Stimulated activated CD4-positive, alpha-beta T cell treated with anti-CD3 and anti-CD28 coated beads, Interleukin-15, amount 100 ng/mL, for 1 hour (primary cell): ENCODE measurements at places on chromosomes 5 and 9.

DNA sequence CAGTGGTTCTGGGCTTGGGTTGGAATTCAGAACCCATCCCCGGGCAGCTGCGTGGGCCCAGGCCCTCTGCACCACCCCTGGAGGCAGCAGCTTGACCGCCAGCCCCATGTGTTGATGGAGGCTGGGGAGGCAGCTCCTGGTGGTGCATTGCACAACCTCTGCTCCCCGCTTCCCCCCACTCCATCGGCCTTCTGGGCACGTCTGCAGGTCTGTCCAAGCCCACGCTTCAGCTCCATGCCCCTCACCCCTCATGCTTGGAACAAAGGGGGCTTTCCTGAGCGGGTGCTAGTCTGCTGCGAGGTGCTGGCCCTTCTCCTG, 1.4 kb downstream of the NCS1 start:
- no peak for DNase-seq

GRCh38 chr9:118023644-118024043, 319.4 kb downstream of the TLR4 start:
- no peak for DNase-seq

DNA sequence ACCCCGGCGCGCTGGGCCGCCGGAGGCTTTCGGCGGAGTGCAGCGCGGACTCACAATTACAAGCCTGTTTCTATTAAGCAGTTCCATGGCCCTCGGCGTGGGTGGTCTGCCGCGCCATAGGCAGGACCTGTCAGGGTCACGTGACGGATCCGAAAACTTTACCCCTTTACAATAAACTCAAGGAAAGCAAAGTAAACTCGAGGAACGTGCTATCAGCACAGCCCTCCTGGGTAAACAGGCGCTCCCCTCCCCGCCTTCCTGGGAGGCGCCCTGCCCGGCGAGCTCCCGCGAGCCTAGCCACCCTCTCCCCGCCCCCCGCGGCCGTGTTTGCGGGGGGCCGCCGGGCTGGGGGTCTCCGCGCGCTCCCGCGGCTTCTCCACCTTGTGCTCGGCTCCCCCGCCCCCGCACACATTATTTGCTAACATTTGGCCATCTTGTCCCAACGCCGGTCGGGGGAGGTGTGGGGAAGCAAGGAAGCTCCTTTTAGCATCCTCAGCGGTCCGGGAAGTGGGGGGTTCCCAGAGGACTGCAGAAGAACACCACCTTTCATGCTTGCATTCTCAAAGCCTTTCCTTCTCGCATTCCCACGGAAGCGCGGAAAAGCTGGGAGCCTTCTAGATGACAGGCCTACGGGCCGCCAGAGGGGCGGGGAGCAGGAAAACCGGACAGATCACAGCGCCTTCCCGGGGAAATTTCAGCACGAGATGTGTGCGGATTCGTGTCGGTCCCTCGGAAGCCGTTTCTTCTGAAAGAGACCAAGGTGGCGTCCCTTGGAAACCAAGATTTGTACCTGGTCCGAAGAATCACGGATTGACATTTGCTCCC, at the start of gene PTCH1:
Gene PTCH1 (minus strand): TSS at position 238 of the 825 bp plus-strand sequence.
- no peak for DNase-seq

- no peak for DNase-seq
Measured at GRCh38 chr5:164204338-164204946, 699.0 kb downstream of the MAT2B start.

- DNase-seq = no peak
Measured at GRCh38 chr5:135423846-135424168, 23.3 kb downstream of the DCANP1 start.

DNA sequence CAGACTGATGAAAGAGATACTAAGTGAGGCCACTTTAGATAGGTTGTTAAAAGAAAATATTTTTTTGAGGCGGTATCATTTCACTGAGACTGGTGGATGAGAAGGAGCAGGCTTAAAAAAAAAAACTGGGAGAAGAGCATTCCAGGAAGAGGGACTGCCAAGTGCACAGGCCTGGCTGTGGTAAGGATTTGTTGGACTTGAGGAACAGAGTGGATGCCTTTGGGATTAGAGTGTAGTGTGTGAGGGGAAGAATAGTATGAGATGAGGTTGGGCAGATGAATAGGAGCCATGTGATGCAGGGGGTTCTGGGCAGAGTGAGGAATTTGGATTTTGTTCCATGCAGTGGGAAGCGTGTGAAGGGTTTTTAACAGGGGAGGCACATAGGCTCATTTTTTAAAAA, 57.9 kb downstream of the PBX3 start:
- no peak for DNase-seq

GRCh38 chr9:107090218-107090617, 192.9 kb upstream of the RAD23B start:
- no peak for DNase-seq

- no peak for DNase-seq
Measured at GRCh38 chr9:93952784-93953495, 2.2 kb downstream of the BARX1 start.

- no peak for DNase-seq
Measured at GRCh38 chr5:159405611-159406031, 75.3 kb upstream of the IL12B start.

DNA sequence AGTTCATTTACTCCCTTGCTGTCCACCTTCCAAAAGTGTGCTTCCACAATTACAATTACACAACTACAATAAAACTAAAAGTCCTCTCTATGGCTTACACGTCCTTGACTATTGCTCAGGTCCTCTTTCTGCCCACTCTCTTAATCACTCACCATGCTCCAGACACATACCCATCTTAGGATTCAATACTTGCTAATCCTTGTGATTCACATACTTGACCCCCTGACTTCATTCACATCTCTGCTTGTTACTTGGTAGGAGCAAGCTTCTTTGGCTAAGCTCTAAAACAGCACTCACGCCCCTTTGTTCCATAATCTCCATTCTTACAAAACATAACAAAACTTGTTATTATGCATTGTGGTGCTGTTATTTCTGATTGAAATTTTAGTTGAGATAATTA, 215.8 kb downstream of the EDIL3 start:
- DNase-seq = no peak

- no peak for DNase-seq
Measured at GRCh38 chr5:76684756-76685519, 31.0 kb upstream of the F2R start.

GRCh38 chr5:177994063-177994462, 2.0 kb downstream of the PROP1 start:
- DNase-seq = no peak

- DNase-seq = no peak
Measured at GRCh38 chr5:57244331-57244730, 70.5 kb downstream of the GPBP1 start.

GRCh38 chr9:110752766-110753165, 84.2 kb downstream of the MUSK start:
- DNase-seq = no peak

- no peak for DNase-seq
Measured at GRCh38 chr5:126981222-126981621, 49.1 kb downstream of the MARCHF3 start.

- no peak for DNase-seq
Measured at GRCh38 chr5:74293182-74293581, 347.3 kb downstream of the ENC1 start.

GRCh38 chr5:146078566-146078965, 26.8 kb downstream of the PLAC8L1 start:
- no peak for DNase-seq
